Activated gamma-delta T cell (primary cell): ENCODE measurements at places on chromosomes 5 and 9.

- no peak for DNase-seq
Measured at GRCh38 chr5:83265318-83265717, 188.0 kb downstream of the XRCC4 start.

- DNase-seq, result no peak
Measured at GRCh38 chr5:152264645-152265254, 140.3 kb downstream of the NMUR2 start.

DNA sequence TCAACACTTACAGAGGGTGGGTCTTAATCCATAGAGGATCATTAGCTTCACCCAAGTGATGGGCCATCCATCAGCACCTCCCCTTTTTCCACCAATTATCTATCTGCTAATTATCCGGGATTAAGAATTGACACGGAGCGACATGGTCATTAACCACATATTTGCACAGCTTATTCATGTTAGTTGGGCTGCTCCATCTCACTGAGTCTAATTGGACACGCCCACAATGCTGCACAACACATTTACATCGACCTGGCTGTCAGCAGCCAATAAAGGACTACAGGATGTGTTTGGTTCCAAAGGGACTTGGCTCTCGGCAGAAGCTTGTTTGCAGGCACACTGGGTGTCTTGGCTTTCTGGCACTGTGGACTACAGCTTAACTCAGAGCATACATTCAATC is 21.6 kb downstream of the FOXE1 start:
- no peak for DNase-seq

- no peak for DNase-seq
Measured at GRCh38 chr5:54643685-54644106, 126.1 kb downstream of the SNX18 start.

DNA sequence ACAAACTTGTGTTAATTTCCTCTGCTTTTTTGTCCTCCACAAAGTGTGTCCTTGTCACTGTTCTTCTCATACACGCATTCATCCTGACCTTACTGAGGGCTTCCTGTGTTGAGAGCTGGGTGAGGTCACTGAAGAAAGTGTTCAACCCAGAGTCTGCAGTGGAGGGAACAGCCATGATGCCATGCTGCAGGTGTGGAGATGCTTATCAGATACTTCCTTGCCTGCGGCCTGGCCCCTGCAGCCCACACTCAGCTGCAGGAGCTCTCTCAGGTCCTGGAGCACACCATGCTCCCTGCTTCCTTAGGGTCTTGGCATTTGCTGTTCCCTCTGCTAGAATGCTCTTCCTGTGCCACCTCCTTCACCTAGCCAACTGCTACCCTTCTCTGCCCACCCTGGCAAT is 108.1 kb upstream of the SPRY4 start:
- peak; percentile 18 for DNase-seq

DNA sequence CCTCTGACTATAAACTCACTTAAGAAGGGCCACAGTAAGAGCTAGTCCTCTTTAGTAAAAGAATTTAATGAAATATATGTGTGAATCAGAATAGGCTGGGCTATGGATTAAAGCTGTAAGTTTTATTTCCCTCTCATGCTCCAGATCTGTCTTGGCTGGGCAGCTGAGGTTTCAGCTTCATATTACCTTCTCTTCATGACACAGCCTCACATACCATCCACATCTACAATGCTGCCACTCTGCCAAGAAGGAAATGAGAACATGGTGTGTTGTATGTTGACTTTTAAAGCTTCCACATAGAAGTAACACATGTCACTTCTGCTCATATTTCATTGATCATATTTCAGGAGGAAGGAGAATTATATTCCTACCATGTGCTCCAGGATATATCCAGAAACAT is 776.0 kb upstream of the ACO1 start:
- no peak for DNase-seq

GRCh38 chr5:91339063-91339705 is 43.9 kb downstream of the ARRDC3 start:
- DNase-seq, result no peak

GRCh38 chr9:108271646-108272348 is 584.0 kb downstream of the ACTL7B start:
- DNase-seq, result no peak

GRCh38 chr9:71984831-71985281 is 73.4 kb downstream of the C9orf85 start:
- no peak for DNase-seq

- DNase-seq, result no peak
Measured at GRCh38 chr5:167479779-167480178, 811.7 kb upstream of the WWC1 start.

DNA sequence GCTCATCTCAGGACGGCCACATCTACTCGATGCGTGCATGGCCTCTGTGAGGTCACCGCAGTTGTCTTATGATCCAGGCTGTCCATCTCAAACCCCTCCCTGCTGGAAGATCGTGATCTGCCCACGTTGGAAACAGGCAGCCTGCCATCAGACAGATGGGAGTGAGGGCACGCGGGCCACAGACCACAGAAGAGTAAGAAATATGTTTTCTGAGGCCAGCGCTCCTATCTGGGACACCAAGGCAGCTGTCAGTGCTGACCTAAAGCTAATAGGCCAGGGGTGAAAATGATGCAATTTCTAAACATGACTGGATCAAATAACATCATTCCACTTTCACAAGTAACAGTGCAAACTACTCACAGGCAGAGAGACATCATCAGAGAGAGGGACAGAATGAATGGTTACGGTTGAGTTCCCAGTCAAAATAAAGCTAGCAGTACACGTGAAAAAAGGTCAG is 57.1 kb upstream of the CER1 start:
- DNase-seq, result no peak

GRCh38 chr5:34026089-34026761 is 16.8 kb downstream of the C1QTNF3 start:
- no peak for DNase-seq

- no peak for DNase-seq
Measured at GRCh38 chr9:107248714-107249113, 34.4 kb upstream of the RAD23B start.

DNA sequence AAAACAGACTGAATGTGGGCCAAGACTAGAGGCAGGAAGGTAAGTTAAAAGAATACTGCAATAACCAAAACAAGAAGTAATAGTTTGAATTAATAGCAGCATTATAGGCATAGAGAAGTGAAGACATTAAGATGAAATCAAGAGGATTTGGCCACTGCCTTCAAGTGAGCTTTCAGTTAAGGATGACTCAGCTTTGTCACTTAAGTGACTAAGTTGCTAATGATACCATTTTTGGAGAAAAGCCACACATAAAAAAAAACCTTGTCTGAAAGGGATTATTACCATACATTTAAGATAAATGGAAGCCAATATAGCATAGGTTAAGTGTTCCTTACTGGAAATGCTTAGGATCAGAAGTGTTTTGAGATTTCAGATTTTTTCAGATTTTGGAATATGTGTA is 57.0 kb downstream of the ECPAS start:
- DNase-seq, result no peak

- no peak for DNase-seq
Measured at GRCh38 chr5:14998491-14998890, 126.9 kb upstream of the ANKH start.

DNA sequence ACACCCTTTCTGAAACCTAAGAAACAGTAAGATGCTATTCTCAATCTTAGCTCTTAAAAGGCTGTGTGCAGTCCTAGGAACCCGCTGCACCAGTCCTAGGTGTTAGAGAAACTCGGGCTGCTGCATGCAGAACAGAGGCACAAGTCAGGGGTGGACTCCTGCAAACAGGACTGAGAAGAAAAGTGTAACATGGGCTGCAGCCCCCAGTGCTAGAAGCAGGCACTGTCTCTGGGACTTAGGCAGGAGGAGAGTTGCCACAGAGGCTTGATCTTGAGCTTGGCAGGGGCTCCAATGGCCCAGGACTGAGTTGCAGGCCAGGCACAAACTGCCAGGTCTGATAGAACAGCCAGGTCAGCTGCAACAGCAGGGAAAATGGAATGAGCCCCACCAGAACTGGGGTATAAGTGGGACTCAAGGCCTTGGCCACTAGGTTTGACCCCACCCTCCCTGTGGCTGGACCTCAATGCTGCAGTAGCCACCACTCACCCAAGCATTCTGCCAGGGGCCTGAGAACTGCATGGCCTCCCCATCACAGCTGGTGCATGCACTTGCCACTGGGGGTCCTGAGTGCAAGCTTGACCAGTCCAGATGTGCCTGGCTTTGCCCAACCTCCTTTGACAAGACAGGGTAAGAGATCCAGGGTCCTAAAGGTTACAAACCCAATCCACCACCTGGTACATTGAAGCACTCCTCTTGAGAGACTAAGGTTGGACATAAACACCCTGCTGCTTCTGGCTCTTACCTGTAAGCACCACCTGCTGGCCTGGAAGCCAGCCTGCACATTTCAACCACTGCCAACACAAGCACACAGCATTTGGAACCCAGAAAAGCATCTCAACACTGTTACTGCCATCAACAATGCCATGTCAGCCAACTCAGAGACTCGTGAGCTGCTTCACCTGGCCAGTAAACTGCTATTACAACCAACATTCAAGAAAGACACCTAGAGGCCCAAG is 103.3 kb downstream of the FBXL17 start:
- no peak for DNase-seq

DNA sequence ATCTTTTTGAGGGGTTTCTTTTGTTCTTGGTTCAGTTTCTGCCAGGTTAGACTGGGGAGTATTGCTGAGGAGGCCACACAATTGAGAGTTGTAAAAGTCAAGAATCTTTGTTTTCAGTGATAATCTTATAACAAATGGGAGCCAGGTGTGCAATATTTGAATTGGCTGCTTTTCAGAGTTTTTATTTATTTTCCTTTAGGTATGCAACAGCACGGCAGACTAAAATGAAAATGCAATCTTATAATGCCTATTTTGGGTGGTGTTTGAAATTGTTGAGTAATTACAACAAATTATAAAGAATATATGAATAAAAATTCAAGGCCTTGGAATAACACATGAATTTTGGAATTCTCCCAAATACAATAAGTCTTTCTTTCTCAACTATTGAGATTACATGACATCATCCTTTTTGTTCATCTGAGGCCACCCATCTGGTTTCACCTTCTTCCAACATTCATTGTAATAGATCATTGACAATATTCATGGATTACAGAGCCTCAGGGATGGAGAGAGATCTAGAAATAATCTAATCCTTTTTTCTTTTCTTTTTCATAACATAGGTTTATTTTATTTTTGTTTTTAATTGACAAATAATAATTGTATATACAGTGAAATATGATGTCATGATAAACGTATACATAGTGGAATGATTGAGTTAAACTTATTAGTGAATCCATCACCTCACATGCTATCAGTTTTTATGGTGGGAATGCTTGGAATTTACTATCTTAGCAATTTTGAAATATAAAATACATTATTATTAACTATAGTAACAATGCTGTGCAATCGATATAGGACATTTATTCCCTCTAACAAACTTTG is 1061.0 kb downstream of the NR2F1-AS1 start:
- no peak for DNase-seq

DNA sequence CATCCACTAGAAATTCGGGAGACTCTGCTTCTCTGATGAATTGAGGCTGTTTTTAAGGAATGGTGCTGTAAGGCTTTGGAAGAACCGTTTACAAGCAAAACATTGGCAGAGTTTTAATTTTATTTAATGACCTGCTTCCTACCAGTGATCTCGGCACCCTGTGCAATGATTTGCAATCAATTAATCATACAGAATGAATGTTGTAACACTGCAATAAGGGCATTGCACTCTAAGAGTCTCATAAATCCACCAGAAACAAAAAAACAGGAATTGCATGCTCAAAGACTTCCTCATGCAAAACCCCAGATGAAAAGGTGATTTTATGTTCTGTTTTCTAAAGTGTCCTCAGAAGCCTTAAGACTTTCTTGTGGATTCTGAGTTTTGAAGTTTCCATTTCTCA is 295.7 kb downstream of the ARHGEF28 start:
- DNase-seq, result no peak

DNA sequence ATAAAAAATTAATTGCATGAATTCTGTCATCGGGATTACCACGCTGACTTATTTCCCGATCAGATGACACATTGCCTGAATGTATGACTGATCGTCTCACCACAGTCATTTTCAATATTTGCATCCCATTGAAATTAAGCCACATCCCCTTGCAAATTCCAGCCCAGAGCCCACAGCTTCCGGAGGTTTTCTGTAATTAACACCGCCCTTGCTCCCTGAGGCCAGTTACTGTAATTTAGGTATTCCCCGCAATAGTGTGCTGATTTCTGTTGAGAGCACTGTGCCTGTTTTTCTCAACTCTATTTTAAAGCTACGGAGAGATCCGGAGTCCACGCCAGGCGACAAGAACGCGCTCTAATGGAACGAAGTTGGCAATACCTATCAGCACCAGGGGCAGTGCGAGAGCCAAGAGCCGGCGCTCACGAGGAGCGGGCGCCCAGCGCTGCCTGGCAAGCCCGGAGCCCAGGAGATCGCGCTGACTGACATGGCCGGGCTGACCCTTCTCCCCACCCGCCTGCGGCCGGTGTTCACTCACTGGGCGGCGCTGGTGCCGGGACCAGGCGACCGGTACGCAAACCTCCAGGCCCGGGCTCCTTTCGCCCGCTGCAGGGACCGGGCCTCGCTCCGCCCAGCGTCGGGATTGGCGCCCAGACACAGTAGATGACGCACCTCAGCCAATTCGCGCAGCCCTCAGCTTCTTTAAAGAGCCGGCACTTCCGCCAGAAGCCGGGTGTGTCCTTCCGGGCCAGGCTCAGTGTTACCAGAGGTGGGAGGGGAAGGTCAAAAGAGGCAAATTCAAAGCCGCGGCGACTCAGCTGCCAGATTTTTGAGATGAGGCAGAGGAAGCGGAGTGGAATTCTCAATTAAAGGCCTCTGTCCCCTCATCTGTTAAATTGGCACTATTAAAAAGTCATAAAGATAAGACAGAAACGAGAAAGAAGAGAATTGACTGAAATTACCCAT is at the start of gene PLGRKT:
Gene PLGRKT (minus strand): TSS at position 672 of the 963 bp plus-strand sequence. CDS start 5,948 bp downstream, outside the sequence.
- DNase-seq, result peak; percentile 77

- DNase-seq, result no peak
Measured at GRCh38 chr9:89993678-89994630, 389.1 kb downstream of the GADD45G start.

DNA sequence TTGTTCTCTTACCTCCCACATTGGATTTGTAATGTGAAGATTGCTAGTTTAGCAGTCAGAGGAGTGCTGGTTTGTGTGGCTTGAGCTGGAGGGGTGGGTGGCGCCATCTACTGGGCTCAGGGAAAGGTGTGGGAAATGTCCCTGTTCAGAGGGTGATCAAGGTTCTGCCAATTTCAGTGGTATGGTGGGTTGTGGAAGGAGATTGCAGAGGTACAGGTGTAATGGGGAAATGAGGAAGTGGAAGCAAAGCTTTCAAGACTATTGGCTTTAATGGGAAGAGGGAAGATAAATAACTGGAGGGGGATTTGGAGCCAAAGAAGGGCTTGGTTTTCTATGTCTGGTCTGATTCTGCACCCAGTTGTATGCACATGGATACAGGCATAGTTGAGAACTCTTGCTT is 76.4 kb downstream of the OSMR start:
- DNase-seq, result no peak

- DNase-seq, result no peak
Measured at GRCh38 chr5:131511934-131512333, 123.1 kb downstream of the RAPGEF6 start.
